Cardiac atrium fibroblast (primary cell): ENCODE measurements at places on chromosomes 2 and 18. TPM values are rescaled to one million over a fixed set of nuclear protein-coding genes. Genes with fewer than 3 reads are reported as not detected.

The TMEM198 gene
- 5.4 and 5.8 TPM in 2 replicates for total RNA-seq

The EFHD1 gene
- 0.18 and 2.1 TPM in 2 replicates for total RNA-seq

The NYAP2 gene
- not detected in 2 replicates for total RNA-seq

The FBXO41 gene
- total RNA-seq, result 1.8 and 1.9 TPM in 2 replicates

The MDH1 gene
- total RNA-seq, result 94.8 and 139 TPM in 2 replicates

The AGBL5 gene
- total RNA-seq, result 12.6 and 14.9 TPM in 2 replicates

The ANKRD62 gene
- total RNA-seq, result not detected in 2 replicates

The EIF4E2 gene
- total RNA-seq, result 73.9 and 92.2 TPM in 2 replicates

The TSPYL6 gene
- total RNA-seq, result not detected in 2 replicates

The GPR75 gene
- 0.81 TPM in 1 of 2 replicates, not detected in the other for total RNA-seq

The ZNF396 gene
- total RNA-seq, result 0.32 and 0.54 TPM in 2 replicates

The SP3 gene
- total RNA-seq, result 44.1 and 60.1 TPM in 2 replicates

The RNF152 gene
- 3.6 and 4.4 TPM in 2 replicates for total RNA-seq

The CIB4 gene
- total RNA-seq, result not detected in 2 replicates

The CNTNAP5 gene
- not detected in 2 replicates for total RNA-seq

The AQP12A gene
- total RNA-seq, result not detected in 2 replicates

The ALK gene
- not detected in 2 replicates for total RNA-seq

The G6PC2 gene
- not detected in 2 replicates for total RNA-seq

The TGFBRAP1 gene
- total RNA-seq, result 9.2 and 11.8 TPM in 2 replicates

The RPE gene
- 60.1 and 97.7 TPM in 2 replicates for total RNA-seq

The C2orf78 gene
- not detected in 2 replicates for total RNA-seq

The RESP18 gene
- not detected in 2 replicates for total RNA-seq

The CLEC4F gene
- total RNA-seq, result not detected in 2 replicates

The UGT1A3 gene
- total RNA-seq, result not detected in 2 replicates

The CHAC2 gene
- 2.5 and 5.3 TPM in 2 replicates for total RNA-seq

The CCDC150 gene
- total RNA-seq, result 1.1 TPM in 1 of 2 replicates, not detected in the other

The CYP26B1 gene
- 7.0 and 11.3 TPM in 2 replicates for total RNA-seq

The PDE11A gene
- total RNA-seq, result not detected in 2 replicates
